ENCODE measurements at places on chromosomes 11 and 22.
A peak's percentile ranks its signal among the peaks of the same experiment; 100 is the strongest.

- peak; percentile 31 for DNase-seq
These were observed 29.7 kb downstream of the APLP2 start for GRCh38 chr11:130099356-130099755.

DNA sequence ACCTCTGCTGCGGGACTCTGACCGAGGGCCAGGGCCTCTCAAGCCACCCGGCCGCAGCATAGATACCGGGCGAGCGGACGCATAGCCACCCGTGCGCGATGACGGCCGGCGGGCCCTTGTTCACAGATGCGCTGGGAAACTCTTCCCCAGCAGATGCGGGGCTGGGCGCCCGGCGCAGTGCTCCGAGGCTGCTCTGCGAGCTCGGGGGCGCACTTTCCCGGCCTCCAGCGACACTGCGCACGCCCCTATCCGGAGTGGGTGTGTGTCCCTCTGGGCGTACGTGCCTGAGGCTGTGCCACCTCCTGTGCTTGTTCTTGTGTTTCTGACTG is 104.7 kb upstream of the E2F8 start:
- no peak for DNase-seq

GRCh38 chr11:44464741-44465140 is 100.7 kb upstream of the CD82 start:
- DNase-seq: no peak

DNA sequence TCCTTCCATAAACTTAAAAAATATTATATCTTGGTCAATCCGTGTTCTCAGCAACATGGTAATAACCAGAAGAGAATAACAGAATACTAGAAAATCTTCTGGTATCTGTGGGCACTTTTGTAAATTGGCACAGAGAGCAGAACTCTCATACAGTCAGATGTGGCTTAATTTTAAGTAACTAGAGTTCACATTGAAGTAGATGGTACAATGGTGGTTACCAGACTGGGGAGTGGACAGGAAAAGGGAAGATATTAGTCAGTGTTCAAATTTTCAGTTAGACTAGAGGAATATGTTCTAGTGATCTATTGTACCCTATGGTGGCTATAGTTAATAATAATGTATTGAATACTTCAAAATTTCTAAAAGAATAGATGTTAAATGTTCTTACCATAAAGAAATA is 6.9 kb downstream of the OR52H1 start:
- DNase-seq: no peak

DNA sequence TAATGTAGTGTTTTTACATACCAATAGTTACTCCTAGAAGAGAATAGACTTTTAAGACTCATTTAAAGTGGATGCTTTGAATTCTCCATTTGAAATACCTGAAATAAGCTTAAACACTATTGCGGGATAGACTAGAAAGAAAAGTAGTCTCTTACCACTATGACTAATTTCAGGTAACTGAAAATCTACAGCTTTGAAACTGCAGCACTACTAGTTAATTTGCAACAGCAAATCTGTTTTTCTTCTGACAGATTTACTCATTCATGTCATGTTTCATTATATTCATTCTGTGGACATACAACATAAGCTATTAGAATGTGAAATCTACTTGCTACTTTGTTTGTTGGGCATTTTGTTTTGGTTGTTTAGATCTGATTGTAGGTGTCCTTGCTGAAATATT is 153.6 kb downstream of the MAML2 start:
- DNase-seq: no peak

GRCh38 chr11:57571606-57572005 is 4.1 kb upstream of the UBE2L6 start:
- no peak for DNase-seq

GRCh38 chr11:81915045-81915444 is 818.6 kb downstream of the FAM181B start:
- DNase-seq: no peak

DNA sequence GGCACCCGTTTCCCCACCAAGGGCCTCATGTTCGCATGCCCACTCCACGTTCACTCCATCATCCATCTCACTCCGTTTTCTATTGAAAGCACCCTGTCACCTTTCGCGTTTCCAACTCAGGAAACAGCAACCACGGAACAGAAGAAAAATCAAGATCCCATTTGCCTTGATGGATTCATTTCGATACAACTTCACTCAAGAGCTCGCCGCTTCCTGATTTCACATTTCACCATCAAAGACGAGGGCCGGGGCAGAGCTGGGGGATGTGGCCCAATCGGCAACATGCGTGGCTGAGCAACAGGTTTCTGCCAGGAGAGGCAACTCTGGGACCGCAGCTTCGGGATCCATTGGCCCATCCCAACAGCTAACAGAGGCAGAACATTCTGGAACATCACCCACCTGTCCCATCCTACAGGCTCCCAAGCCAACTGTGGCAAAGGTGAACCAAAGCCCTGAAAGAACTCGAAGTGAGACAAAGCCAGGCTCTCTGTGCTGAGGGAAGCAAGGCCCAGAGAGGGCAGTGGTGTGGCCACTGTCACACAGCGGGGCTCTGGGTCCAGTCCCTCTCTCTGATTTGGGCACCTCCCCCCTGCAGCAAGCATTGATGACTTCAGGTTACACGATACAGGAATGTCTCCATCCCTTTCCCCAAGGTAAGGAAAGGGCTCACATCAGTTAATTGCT is 36.2 kb upstream of the CD5 start:
- no peak for DNase-seq

DNA sequence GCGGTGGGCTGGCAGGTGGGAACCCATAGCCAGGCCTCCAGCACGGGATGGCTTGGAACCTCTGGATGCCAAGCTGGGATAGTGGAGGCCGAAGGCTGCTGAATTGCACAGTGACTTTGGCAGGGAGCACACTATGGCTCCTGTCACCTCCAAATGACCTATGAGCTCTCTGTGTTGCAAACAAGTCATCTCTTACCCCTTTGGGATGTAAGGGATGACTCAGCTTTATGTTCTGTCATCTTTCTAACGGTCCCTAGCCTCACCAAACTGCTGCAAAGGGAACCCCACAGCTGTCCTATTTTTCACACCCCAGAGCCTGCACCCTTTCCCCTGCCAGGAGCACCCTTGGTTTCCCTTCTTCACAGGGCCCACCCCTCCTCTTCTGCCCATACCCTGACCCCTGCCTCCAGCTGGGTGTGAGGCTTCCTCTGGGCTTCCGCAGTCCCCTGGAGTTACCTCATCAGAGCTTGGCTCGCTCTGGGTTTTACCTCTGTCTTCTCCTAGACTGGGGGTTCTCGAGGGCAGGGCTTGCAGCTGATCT is 2.7 kb upstream of the SCUBE1 start:
- no peak for DNase-seq

GRCh38 chr11:60984636-60985035 is 13.2 kb downstream of the CD6 start:
- no peak for DNase-seq

GRCh38 chr11:76911415-76911808 is 50.7 kb downstream of the ACER3 start:
- DNase-seq: no peak

- no peak for DNase-seq
These were observed 3.6 kb downstream of the PRDX5 start for GRCh38 chr11:64321533-64321932.

DNA sequence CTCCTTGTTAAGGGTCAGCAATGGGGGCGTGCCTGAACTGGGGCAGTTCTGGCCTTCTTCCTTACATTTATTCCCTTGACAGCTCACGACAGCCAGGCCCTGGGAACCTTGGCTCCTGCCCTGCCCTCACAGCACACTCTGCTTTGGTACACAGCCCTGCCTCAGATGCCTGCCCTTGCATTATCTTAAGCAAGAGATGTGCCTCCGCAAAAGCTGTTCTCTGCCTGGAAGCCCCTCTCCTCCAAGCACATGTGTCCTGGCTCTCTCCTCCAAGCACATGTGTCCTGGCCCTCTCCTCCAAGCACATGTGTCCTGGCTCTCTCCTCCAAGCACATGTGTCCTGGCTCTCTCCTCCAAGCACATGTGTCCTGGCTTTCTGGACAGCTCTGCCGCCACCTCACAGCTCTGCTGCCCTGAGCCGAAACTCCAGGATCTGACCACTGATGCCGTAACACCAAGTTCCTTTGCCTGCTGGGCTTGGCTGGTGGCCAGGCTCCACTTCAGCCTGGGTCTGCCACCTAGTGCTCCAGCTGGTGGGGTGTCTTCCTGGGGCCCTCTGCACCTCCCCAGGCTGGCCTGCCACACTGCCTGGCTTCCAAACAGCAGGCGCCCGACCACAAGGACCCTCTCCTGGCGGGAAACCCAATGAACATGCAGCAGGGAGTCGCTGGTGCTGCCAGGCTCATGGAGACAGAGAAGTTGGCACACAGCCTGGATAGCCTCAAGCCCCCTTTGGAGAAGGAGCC is 53.0 kb downstream of the SCUBE1 start:
- DNase-seq: no peak

DNA sequence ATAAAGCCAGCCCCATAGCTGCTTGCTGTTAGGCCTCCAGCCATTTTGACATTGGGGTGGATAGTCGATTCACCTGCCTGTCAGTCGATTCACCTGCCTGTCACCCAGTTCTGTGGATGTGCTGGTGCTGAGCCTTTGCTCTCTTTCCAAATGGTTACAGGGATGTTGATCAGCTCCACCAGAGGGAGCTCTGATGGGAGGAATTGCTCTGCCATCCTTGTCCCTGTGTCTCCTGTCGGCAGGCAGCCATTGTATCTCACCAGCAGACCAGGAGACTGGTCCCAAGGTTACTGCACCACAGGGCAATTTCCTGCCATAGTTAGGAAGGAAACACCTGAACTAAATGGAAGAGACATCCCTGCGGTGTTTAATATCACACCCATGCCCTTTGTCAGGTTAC is 6.1 kb downstream of the MPEG1 start:
- peak; percentile 41 for DNase-seq

DNA sequence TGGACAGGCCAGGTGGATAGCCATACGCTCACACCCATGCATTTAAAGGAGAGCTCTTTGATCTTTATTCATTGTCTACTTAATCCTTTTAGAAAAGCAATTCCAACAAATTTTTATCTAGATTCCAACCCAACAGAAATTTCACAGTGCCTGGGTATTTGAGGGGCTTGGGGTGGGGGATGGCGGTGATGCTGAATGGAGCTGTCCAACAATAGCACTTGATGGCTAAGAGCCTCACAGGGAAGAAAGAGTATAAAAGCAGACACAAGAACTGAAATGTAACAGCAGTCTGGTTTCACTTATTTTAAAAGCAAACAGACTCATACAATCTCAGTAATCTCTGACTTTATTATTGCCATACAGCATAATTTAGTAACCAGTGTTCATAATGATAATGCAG is 101.8 kb upstream of the SORL1-AS1 start:
- DNase-seq: no peak

GRCh38 chr11:12734625-12735024 is 60.4 kb downstream of the TEAD1 start:
- DNase-seq: no peak

- peak; percentile 73 for DNase-seq
These were observed 53.9 kb upstream of the CRTAM start for GRCh38 chr11:122784325-122784955.

DNA sequence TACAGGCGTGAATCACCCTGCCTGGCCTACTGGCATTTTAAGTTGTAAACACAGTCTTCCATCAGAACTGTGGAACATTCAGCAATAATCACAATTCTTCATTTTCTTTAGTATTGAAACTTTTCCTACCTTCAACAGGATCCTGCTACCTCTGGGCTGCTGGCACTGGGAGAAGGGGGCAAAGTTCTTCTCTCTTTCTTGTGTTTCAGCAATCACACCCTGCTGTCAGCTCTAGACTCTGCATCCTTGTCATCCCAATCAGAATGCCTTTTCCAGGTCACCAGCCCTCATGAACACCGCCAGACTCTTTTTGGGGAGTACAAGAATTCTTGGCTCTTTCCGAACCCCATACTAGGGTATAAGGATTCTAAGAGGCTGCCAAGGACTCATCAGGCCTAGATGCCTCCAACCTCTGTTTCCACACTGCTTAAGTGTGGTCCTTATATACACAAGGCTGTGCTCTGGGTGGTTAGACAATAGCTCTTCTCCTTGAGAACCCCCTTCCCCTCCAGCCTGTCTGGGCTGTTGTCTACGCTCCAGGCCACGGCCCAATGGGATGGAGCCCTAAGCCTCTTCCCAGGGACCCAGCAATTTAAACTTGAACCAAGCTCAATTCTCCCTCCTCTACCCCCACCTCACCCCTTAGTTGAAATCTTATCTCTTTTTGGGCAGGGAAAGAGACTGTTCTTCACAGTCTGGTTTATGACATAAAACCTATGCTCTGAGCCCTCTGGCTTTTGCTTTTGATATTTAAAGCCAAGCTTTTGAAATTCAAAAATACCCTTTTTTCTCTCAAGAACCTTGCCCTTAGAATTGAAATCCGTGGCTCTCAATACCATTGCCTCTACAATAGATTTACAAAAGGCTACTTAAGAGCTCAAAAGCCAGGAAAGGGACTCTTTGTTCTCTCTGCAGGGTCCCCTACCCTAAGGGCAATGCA is 327.4 kb downstream of the BUD13 start:
- DNase-seq: no peak

GRCh38 chr11:104999721-105000120 is 23.2 kb downstream of the CASP5 start:
- DNase-seq: no peak

- no peak for DNase-seq
These were observed 85.7 kb upstream of the LIN7C start for GRCh38 chr11:27592098-27592780.

- peak; percentile 85 for DNase-seq
These were observed 8.0 kb upstream of the PDGFB start for GRCh38 chr22:39252461-39253434.

DNA sequence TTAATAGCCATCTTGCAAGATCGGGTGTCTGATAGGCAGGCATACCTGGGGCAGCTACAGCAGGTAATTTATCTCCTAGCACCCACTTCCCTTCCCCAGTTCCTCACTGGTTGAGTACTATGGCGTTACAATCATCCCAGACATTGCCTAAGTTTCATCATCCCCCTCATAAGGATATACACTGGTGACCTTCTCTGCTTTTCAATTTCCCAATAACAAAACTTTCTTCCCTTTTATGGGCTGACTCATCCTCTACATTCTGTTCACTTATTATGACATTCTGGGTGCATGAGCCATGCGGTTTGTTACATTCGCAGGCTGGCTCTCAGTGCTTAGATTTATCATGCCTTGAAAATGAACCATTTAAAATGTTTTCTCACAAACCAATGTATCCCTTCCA is 5.0 kb upstream of the MRPL11 start:
- no peak for DNase-seq

GRCh38 chr22:44802071-44802700 is 49.8 kb downstream of the ARHGAP8 start:
- DNase-seq: no peak

GRCh38 chr11:129307162-129307561 is 68.5 kb upstream of the BARX2 start:
- DNase-seq: no peak

DNA sequence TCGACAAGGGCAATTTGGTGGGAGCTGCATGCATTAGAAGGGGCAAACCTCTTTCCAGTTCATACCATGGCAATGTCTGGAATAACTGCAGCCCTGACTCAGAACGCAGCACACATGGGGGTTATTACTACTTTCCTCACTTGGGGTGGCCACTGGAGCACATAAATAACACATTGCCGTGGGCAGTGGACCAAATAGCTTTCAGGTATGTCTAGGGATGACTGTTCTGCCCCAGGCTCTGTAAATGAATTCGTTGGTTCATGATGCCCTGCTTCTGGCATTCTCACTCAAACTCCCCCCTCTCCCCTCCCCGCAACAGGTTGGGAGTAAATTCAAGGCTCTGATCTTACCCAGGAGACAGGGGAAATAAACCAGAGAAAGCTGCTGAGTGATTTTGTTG is 238.0 kb upstream of the PLET1 start:
- DNase-seq: no peak
